T-cell (primary cell): ENCODE measurements at places on chromosomes 11 and 22.

GRCh38 chr22:39558254-39558727, 12.3 kb upstream of the CACNA1I start:
- no peak for DNase-seq

- no peak for DNase-seq
Observed at GRCh38 chr11:118592616-118593367, 14.6 kb upstream of the PHLDB1 start.

DNA sequence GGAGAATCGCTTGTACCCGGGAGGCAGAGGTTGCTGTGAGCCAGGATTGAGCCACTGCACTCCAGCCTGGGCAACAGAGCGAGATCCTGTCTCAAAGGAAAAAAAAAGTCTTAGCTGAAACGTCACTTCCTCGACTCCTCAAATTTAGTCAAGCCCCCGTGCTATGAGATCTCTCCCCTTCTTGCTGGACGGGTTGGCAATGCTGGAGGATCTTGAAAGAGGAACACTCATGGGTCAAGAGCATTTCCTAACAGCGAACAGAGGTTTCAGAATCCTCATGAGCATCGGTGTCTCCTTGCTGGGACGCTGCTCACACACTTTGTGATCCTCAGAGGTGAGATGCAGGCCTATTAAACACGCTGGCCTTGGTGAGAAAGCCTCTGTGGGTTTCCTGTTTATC, 35.9 kb downstream of the APOL3 start:
- DNase-seq, result no peak

DNA sequence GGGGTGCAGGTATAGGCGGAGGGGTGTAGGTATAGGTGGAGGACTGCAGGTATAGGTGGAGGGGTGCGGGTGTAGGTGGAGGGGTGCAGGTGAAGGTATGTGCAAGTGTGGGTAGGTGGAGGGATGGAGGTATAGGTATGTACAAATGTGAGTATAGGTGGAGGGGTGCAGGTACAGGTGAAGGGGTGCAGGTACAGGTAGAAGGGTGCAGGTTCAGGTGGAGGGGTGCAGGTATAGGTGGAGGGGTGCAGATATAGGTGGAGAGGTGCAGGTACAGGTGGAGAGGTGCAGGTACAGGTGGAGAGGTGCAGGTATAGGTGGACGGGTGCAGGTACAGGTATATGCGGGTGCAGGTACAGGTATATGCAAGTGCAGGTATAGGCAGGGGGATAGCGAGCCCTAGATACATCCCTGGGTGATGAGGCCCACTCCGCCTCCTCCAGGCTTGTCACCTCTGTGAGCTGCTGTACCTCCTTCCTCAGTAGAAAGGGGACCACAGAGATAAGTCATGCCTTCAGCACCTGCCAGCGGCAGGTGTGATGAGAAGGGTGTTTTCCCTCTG, 17.2 kb downstream of the LINC01488 start:
- DNase-seq, result no peak

DNA sequence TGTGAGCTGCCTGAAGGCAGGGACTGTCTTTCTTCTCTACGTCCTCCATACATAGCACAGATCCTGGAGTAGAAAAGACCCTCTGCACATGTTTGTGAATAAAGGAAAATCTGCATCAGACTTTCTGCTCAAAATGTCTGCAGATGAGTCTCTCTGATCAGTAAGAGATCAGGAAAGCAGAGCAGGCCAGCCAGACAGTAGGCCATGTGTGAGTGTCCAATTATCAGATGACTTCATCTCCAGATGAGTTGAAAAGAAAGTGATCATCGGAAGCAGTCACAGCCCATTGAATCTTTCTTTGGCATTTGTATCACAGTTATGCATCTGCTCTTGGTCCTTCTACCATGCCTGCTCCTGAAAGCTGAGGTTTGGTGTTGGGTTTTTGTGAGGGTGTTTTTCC, 298.7 kb upstream of the NCAM1 start:
- DNase-seq, result no peak

DNA sequence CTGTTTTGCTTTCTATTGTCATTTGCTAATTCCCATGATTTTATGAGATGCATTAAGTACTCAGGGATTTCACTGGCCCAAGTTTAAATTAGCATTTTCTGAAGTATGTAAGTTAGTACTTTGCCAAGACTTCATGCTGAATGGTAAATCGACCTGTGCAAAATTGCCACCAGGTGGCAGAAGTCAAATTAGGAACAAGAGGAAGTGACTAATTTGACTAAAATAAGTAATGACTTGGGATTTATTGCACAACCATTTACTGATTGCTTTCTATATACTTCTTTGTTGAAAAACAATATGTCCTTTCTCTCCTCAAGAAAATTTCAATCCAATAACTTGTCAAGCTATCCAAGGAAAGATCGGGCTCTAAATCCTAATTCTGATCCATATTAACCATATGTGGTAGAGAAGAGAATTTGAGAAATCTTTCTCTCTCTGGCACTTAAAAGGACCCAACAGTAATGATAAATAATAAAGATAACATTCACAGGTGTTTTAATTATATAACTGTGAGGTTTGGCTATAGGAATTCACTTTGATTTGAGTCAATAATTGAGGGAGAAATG, 253.7 kb upstream of the CHORDC1 start:
- no peak for DNase-seq

DNA sequence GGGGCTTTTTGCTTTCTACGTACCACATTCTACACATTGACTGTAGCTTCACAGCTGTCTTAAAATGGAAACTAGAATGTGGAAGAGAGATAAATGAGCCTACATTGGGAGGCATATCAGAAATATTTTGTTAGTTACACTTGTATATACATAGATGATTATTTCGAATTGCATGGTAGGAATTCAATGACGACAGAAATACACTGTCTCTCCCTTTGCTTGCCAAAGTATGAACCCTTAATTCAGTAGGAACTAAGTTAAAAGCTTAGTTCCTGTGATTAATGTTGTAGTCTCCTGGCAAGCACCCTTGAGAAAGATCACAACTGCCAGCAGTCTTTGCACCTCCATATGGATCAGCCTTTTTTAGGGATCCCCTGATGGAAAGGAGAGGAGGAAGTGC, 10.1 kb downstream of the C11orf87 start:
- no peak for DNase-seq

- DNase-seq, result no peak
Observed at GRCh38 chr11:75572744-75573143, 10.7 kb downstream of the SERPINH1 start.

DNA sequence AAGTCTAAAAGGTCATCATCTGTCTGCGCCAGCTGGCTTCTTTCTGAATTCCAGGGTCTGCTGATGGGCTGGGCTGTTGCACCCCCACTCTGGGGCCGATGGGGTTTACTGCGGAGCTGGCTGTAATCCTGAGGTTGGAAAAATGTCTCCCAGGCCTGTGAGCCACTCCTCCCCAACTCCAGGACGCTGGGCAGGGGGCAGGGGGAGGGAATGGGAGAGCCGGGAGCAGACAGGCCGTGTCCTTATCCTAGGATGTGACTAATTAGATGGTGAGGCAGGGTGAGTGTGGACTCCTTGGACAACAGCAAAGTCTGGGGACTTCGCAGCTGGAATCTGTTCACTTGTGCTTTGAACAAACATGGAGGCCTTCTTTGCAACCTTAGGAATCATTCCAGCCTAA, 48.7 kb downstream of the LRRC32 start:
- DNase-seq, result no peak

GRCh38 chr11:71182791-71183677, 69.3 kb downstream of the SHANK2 start:
- DNase-seq, result no peak

DNA sequence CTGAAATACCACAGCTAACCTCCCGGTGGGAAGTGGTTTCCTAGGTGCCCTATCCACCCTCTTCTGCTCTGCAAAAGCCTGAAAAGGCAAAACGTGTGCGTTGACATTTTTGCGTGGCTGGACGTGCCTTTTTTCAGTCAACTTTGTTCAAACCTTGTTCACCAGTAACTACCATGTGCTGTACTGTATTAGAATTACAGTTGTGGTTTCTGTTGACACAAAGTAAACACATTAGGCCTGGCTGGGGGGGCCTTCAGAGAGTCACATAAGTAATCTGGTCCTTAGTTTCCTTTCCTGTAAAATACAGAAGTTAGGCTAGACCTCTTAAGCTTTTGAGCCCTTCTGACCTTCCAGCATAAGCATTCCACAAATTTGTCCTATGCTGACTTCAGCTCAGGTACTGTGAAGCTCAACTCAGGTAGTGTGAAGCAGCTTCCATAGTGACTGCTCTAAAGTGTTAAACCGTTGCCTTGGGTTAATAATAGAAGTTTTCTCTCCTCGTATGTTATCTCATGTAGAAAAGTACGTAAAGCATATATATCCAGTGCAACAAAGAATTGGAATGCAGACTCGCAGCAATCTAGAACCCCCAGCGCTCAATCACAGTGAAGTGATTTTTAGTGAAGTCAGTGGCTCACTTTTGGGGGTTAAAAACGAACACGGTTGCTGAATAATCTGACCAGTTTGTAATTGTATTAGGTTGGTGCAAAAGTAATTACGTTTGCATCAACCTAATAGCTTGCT, 1.8 kb downstream of the EWSR1 start:
- no peak for DNase-seq

DNA sequence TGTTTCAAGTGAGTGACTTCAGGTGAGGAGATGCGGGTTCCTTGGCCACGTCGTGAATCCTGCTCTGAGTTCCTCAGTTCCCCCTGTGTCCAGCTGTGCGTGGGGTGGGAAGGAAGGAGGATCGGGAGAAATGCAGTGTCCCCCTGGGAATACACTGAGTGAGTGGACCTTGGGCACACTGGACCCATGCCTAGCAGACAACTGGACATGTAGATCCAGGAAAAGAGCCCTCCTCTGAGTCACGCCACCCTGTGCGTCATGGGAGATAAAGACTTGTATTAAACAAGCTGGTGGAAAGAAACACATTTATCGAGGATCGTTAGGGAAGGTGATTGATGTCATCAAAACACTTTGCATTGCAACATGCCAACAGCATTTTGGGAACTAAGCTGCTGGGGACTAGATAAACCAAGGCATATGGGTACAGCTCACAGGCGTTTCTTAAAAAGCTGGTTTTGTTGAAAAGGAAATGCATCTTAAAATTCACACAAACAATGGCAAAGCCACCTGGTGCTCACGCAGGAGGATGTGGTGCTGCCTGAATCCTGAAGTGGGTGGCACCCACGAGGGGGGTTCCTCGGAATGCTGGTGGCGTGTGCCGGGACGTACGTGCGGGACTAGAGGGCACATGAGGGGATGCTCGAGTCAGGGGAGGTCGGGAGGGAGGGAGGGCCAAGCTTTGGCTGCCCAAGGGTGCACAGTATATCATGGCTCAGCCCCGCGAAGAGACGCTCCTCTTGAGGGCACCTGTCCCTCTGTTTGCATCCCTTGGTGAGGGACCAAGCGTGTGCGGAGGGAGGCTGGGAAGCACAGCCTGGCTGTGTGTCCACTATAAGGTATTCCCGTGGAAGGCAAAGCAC, 303.5 kb downstream of the TBC1D22A start:
- DNase-seq, result no peak

DNA sequence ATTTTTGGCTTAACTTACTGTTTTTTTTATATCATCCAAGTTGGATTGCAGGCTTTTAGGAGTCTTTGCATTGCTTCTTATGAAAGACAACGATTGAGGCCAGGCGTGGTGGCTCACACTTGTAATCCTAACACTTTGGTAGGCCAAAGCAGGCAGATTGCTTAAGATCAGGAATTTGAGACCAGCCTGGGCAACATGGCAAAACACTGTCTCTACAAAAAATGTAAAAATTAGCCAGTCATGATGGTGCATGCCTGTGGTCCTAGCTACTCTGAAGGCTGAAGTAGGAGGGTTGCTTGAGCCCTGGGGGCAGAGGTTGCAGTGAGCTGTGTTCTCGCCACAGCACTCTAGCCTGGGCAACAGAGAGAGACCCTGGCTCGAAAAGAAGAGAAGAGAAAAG, 56.6 kb downstream of the BID start:
- DNase-seq, result no peak

- no peak for DNase-seq
Observed at GRCh38 chr11:117601006-117601708, 195.9 kb downstream of the DSCAML1 start.

- DNase-seq, result no peak
Observed at GRCh38 chr11:60797846-60798630, 12.9 kb downstream of the MS4A10 start.

DNA sequence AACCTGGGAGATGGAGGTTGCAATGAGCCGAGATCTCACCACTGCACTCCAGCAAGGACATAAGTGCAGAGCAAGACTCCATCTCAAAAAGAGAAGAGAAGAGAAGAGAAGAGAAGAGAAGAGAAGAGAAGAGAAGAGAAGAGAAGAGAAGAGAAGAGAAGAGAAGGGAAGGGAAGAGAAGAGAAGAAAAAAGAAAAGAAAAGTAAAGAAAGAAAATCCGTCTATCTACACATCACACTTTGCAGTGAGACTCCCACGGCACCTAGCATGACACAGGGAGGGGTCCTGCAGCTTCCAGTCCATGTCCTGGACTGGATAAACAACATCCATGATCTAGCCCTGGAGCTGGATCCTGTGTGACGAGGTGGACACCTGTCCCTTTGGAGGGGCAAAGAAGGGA, 4.0 kb upstream of the PPARA start:
- no peak for DNase-seq

DNA sequence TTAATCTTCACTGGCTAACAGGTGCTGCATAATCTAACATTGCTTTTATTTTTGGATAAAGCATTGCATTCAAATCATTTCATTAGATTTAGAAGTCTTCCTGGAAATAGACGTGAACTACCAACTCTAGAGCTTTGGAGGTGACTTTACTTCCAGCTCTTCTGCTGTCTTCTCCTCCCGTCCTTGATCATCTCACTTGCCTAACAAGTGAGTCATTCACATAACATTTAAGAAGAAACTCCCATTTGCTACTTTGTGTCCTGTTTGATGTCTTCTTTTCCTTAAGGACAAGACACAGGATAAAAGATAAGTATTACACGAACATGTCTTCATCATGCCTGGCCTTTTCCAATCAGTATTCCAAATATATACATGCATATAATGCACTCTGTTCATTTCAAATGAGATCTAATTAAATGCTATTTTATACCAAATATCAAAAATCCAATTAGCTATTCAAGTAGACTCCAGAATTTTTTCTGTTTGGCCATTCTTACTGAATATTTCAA, 88.3 kb downstream of the BDNF start:
- no peak for DNase-seq

DNA sequence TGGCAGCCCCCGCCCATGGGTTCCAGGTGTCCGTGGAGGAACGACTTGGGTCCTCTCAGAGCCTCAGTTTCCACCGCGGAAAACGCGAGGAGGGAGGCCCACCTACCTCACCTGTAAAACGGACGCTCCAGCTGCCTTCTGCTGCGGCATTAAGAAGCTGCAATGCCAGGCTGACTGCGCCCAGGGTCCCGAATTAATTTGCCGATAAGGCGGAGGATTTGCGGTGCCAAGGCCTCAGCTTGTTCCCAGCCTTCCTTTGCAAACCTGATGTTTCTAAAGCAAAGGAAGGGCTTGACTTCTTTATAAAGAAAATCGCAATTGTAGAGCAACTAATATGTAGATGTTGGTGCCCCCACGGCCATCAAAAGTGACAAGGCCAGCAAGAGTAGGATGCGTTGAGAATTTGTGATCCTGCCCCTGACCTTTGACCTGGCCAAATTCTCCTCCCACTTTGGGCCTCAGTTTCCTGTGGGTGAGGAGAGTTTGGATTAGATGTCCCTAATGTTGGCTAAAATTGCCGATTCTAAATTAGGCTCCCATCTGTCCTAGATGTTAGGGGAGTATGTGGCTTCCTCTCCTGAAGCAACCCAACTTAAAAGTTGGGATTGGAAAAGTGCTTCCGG, 849 bp upstream of the TCF20 start:
- no peak for DNase-seq
